IMR-90 (cell line): ENCODE measurements at places on chromosomes 6 and 20.
A peak's percentile ranks its signal among the peaks of the same experiment; 100 is the strongest.

DNA sequence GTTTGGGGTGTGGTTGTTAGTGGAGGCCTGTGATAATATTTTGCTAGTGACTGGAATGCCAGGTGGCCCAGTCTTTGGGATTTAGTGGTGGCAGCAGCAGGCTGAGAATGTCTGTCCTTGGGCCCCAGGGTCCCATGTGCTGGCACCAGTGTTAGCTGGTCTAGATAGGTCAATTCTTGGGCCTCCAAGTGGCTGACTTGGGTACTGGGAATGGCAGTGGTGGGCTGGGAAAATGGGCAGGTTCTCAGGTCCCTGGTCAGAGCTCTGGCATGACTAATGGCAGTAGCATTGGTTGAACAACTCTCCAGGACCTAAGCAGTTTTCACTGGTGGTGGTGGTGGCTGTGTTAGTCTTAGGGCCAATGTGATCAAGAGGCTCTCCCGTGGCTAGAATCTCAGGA is 50.3 kb downstream of the OLIG3 start:
- no peak for DNase-seq

DNA sequence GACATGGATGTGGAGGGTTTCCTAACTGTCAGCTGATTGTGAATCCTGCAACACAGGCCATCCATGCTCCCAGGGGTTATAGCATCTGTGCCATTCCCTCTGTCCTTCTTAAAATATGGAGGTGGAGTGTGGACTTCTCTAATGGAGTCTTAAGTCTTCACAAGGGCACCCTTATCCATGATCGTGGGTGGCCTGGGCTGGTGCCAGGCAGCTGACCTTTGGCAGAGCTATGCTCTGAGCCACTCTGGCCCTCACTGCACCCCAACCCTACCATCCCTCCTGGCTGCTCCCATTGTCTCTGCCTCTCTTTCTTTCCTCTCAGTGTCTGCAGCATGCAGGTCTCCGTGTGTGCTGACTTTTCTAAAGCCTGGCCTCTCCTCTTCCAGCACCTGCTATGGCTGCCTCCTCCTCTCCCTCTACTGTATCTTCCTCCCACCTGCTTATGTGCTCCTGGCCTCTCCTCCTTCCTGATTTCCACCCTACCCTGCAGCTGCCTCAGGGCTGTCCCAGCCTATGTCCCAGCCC is 11.2 kb upstream of the PCMTD2 start:
- DNase-seq = no peak

DNA sequence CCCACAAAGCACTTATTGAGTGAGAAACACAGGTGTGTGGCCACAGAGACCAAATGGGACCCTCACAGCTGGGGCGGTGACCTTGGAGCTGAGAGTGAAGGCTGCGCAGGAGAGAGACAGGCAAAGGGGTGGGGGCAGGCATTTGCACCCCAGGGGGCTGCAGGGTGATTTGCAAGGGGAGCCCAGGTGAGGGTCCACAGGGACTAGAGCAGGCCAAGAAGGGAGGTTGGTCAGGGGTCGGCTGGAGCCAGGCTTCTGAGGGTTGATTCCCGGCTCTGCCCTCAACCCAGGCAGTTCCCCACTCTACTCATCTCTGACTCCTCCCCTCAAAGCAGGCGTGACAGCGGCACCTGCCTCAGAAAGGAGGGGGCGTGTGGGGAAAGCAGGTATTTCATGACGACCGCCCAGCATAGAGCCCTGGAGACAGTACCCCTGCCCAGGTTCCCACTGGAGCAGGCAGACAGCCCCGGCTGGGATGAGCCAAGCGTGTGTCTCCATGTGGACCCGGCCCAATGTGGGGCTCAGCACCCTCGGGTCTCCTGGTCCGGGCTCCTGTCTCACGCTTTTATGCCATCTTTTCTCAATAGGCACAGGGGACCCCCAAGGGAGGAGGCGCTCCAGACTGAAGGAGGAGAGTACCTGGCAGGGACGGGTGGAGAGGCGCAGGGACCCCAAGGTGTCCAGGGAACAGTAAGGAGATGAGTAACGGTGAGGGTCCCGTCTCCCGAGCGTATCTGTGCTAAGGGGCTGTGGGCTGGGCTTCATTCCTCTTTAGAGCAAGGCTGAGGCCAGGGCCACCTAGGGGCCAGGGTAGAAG is 3.1 kb upstream of the MRGBP start:
- no peak for DNase-seq

DNA sequence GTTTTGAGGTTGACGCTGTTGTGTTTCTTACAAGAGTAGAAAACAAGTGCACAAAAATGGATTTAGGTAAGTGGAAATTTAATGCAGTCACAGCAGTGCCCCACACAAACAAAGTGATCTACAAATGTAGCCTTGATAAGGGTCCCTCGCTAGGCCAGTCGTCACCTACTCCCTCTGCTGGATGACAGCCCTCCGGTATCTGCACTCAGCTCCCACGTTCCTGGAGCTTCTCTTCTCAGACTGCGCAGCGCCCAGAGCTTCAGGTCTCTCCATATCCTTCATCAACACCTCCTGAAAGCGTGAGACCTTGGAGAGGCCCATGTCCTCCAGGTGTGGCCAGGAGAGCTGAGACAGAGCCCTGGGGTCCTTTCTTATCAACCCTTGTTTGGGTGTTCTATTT is 58.3 kb upstream of the MAP3K4 start:
- no peak for DNase-seq

- peak; percentile 27 for DNase-seq
Observed at GRCh38 chr6:27892649-27893058, 19.5 kb downstream of the OR2B2 start.

DNA sequence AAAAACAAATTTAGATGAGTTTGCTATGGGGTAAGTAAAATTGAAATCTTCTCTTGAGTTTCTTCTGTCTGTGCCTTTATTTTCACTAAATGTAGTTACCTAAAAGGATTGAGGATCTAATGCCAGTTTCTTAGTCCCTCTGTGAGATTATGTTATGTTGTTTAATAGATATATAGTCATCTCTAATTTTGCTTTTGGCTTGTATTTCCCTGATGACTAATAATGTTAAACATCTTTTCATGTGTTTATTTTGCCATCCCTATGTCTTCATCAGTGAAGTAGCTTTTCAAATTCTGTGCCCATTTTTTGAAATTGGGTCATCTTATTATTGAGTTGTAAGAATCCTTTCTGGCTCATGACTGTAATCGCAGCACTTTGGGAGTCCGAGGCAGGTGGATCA is 13.7 kb downstream of the QRSL1 start:
- peak; percentile 69 for DNase-seq

DNA sequence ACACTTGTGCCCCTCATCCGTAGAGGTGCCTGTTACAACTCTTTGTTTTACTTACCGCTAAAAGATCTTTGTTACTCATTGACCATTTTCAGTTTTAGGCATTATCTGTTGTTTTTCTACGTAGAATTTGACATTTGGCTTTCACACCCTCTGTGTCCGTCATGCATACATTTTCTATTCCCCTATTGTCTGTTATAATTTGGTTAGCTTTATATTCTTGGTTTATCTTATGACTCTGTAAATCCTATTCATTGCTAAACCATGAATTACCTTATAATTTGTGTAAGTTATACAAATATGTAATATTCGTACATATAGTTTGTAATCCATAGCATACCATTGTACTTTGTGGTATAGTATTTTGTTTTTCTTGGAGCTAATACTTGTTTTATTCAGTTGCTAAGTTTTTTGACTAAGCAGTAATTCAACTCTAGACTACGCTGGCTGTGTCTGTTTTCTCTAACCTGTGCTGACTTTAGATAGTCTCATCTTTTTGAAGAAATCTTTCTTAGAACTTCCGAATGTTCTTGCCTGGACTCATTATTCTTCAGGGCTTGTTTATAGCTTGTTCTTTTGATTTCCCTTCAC is 21.8 kb downstream of the CDC5L start:
- DNase-seq = no peak

GRCh38 chr6:89965441-89966227 is 71.4 kb downstream of the GJA10 start:
- no peak for DNase-seq

- DNase-seq = peak; percentile 83
Observed at GRCh38 chr6:113351173-113351834, 505.8 kb upstream of the MARCKS start.

DNA sequence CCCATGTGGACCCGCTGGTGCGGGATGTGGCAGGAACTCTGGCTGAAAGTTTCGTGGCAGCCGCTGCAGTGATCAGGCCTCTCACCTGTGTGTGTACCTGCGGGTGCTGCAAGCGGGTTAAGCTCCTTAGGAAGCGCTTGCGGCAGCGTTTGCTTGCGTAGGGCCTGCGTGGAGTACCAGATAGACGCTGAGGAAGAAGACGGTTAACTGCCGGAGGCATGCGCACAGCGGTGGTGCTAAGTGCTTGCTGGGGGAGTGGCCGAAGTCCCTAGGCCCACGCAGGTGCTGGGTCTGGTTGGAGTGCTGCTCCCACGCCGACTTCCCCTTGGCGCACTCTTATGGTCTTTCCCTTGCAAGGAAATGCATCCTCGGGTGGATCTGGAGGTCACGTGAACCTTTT is 23.0 kb downstream of the ZSCAN31 start:
- DNase-seq = no peak

- DNase-seq = peak; percentile 33
Observed at GRCh38 chr6:112049026-112049799, 4.7 kb upstream of the CCN6 start.

GRCh38 chr6:105164418-105164817 is 15.4 kb downstream of the POPDC3 start:
- DNase-seq = peak; percentile 53

DNA sequence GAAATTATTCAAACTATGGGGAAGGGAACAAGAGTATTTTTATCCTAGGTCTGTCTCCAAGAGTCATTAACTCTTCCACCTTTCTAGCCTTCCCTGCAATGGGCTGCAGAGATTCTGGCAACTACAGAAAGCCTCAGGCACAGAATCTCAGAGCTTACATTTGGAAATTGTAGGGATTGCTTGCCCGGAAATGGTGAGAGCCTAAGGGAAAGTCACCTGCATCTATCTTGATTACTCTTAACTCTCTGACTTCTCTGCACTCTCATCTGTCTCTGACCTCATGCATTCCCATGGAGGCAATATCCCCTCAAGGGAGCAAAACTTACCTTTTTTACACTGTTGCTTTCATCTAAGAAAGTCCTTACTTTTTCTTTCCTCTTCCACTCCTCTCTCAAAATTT is 513.2 kb upstream of the MARCKS start:
- DNase-seq = no peak

DNA sequence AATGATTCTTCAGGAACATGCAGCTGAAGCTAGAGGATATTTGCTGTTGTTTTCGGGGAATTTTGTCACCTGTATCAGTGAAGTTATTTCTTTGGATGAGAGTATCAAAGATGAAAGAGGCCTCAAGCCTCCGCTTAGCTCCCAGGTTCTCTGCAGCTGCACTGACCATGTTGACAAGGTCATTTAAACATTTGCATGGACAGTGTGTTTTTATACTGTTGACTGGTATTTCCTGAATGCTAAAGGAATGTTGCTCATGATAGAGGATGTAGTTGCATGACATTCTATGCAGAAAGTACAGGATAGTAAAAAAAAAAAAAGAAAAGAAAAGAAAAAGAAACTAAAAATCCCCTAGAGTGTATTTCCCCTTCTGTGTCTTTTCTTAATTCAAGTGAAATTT is 165.6 kb upstream of the LAMP5 start:
- DNase-seq = peak; percentile 41

DNA sequence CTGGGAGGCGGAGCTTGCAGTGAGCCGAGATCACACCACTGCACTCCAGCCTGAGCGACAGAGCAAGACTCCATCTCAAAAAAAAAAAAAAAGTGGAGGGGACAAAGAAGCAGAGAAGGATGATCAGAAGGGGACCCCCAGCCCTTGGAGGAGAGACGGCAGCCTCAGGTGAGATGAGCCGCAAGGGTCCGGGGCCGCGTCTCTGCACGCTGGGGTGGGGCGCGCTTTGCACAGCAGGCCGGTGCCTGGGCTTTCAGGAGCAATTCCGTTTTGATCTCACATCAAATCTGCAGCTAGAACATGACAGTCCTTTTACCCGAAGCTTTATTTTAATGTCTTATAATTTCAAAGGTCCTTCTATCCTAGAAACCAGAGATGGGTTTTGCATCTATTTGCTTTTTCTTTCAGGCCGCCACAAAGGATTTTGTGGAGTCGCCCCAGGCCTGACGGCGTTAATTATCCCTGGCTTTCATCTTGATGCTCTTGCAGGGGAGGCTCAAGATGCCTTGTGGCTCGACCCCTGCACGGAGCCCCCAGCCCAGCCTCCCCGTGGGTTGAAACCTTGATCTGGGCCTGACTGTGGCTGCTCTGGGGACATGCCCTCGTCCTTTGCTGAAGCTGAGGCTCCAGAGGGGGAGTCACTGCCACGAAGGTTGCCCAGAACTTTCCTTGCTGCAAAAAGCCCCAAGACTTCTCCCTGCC is 17.3 kb downstream of the HRH3 start:
- no peak for DNase-seq

- DNase-seq = peak; percentile 17
Observed at GRCh38 chr6:83592770-83593394, 80.5 kb downstream of the PRSS35 start.

GRCh38 chr6:165775721-165776120 is 112.7 kb upstream of the PDE10A start:
- DNase-seq = no peak

DNA sequence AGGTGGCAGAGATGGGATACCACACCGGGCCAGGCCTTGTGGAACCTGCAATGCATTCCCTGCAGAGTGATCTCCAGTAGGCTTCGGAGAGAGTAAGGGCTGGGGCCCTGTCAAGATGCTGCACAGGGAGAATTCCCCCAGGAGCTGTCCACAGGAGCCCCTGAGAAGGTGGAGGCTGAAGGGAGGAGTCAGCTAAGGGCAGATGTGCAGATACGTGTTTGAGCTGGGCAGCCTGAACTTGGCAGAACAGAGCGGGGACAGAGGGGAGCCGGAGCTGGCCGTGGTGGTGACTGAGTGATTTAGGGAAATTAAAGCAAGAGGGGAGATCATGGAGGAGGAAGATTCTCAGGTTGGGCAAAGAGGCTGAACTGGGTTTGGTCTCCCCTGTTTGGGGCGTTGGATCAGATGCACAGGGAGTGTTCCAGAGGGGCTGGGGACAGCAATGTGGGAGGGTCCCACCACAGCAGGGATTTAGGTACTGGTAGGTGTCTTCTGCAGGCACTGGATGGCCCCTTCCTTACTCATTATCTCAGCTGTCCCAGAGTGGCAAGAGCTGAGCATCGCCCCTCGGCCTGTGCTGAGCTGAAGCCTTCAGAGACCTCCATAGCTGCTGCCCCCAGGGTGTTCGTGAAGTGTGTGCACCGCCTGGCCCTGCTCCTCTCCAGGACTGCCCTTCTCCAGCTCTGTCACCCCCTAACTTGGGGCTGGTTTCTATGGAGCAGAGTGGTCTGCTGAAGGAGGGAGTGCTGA is 3.8 kb upstream of the NCR2 start:
- no peak for DNase-seq
